Hematopoietic multipotent progenitor cell treated with erythropoietin and hydrocortisone succinate and interleukin-3 and kit ligand, for 8 days (in vitro differentiated cells): ENCODE measurements at places on chromosomes 5 and 9.
A peak's percentile ranks its signal among the peaks of the same experiment; 100 is the strongest.

DNA sequence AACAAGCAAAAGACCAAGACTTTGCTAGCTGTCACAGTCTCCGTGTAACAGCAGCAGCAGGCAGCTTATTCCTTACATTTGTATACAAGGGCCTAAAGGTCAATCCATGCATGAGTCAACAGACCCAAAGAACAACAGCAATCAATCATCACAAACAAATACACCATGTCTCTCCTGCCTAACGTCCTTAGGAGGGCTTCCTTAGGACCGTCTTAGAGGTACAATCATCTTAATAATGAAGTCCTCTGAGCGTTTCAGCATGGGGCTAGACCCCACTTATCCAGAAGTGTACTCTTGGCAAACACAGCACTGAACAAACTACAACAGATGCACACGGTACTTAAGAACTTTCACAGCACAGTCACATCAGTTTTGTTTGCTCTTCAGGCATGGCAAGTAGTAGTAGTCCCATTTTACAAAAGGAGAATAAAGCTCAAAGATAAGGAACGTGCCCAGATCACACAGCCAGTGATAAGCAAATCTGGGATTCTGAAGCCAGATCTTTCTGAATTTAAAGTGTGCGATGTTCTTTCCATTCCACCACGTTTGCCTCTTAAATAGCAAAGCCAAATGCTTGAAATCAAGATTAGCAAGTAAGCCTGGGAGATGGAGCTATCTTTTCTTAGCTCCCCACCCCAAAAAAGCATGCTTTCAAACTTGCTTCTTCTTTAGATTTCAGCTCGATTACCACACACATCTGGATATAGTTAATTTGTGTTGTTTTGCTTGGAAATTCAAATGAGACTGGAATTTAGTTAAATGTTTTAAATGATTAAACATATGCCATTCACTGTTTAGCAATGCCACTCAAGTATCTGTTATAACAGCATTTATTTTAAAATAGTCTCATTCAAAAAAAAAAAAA, 24.2 kb downstream of the PSMB7 start:
- DNase-seq = no peak

- no peak for DNase-seq
Observed at GRCh38 chr5:52864371-52864770, 76.7 kb downstream of the ITGA1 start.

GRCh38 chr9:27210588-27210987, 86.4 kb downstream of the EQTN start:
- peak; percentile 34 for DNase-seq

DNA sequence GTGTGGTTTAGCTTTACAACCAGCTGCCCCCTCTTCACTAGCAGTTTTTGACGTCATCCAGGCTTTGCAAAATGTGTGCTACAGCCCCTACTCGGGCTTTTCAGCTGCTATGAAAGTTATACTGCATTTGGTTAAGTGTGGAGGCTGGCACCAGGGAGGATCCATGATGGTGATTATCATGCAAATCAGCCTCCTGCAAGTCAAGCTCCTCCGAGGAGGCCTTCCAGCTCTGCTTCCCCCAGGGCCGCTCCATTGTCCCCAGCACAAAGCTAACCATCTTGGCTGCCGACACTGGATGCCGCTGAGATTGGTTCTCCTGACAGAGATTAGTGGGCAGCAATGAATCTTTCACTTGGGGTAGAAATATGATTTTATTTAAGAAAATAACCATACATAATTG, 159.6 kb downstream of the NR2F1-AS1 start:
- no peak for DNase-seq

DNA sequence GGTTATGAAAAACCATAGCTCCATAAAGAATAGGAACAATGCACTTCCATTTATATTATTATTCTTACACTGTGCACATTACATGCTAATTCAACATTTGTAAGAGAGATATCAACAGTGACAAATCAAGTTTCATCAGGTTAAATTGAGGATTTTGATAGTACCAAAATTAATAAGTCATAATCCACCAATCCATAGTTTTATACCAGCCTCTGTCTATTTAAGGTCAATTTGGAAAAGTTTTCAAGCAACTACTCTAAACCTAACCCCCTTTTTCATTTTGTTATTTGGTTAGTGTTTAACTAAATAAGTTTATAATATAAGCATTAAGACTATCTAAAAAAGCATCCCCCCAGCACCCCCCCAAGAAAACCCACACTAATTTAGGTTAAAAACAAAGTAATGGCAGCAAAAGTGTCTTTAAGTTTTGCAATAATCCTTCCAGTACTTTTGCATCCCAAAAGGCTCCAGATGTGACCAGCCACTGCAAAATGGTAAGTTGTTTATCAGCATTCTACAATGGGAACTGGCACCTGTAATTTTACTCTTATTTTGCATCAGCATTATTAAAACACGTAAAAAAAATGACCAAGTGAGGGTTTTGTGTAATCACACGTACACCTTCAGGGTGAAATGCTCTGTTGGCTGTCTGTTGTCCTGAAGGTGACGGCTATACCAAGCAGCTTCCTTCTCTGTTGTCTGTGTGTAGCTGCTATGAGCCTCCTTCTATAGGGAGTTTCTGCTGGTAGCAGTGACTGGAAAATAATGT, 36.8 kb upstream of the SSBP2 start:
- peak; percentile 69 for DNase-seq

GRCh38 chr5:151931260-151931659, 6.6 kb upstream of the GLRA1 start:
- no peak for DNase-seq

- peak; percentile 23 for DNase-seq
Observed at GRCh38 chr5:75051217-75051751, 1.1 kb downstream of the GCNT4 start.

DNA sequence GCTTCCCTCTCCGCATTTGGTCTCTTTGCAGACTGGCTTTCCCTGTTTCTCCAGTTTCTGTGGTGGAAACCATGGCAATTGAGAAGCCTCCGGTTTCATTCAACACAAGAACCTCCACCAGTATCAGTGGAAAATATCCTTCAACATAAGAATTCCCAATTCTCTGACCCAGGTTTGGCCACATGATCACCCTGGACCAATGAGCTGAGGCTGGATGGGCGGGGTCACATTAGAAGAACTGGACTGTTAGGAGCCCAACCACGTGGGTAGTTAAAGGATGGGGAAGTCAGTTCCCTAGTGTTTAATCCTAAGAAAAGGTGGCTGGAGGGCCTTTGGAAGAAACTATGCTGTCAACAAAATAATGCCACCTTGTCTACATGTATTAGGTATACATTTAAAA, 336.3 kb downstream of the DMRT2 start:
- DNase-seq = no peak

GRCh38 chr5:16119790-16120189, 59.8 kb downstream of the MARCHF11 start:
- DNase-seq = no peak

DNA sequence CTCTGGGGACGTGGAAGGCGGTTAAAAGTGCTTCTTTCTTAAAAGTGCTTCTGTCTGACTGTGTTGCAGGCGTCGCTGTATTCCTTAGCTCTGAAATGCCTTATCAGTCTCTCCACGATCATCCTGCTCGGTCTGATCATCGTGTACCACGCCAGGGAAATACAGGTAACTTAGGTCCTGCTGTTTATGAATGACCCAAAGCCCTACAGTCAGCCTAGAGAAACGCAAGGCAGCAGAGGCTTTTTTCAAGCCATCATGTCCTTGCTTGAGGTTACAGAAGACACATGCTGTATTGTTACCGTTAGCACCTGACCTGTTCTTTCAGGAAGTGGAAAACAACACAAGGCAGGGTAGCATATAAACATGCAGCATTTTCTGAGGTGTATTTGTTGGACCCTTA, 2.0 kb downstream of the KCNN2 start:
- no peak for DNase-seq

DNA sequence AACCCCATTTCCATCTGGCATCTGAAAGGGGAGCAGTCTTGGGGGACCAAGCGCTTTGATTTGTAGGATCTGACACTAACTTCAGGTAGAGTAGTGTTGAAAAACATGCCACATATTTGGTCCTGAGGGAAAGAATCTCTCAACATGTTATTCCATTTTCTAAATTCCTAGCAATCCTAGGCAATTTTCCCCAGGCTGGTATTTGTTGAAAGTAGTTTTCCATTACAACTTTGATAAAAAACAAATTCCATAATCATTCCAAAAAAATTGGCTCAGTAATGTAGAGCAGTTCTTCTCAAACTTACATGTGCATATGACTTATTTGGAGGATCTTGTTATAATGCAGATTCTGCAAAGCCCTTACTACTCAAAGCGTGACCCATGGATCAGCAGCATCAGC, 477.9 kb downstream of the ACTL7B start:
- DNase-seq = no peak

- no peak for DNase-seq
Observed at GRCh38 chr9:9746826-9747225, 866.0 kb downstream of the PTPRD start.

DNA sequence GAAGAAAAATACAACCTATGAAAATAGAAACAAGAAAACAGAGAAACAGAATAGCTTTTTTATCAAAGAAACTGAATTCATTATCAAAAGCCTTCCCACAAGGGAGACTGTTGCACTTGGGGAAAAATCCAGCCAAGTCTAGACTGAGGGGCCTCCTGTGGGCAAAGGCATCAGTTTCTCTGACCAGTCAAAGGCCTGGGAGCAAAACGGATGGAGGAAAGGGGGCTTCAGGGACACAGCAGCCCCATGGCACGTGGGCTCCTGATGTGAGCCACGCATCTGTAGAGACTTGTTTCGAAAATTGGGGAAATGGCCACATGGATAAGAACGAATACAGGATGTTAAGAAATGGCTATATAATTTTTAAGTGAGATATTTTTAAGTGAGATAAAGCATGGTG, 21.1 kb downstream of the ZDHHC11B start:
- DNase-seq = no peak

DNA sequence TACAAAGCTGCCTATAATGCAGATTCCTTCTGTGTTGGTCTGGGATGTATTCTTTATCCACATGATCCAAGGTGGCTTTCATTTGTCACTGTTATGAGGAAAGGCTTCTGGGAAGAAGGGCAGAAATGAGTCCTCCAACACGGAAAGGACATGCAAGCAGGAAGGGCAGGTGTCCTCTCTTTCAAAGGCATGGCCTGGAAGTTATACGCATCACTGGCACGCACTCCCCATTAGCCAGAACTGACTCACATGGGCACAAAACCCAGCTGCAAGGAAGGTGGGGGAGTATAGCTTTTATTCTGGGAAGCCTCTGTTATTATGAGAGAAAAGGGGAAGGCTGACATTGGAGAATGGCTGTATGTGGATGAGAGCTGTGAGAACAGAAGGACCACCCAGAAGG, 141.3 kb upstream of the ZNF618 start:
- no peak for DNase-seq

- DNase-seq = no peak
Observed at GRCh38 chr5:95936812-95937397, 24.7 kb downstream of the ELL2 start.

DNA sequence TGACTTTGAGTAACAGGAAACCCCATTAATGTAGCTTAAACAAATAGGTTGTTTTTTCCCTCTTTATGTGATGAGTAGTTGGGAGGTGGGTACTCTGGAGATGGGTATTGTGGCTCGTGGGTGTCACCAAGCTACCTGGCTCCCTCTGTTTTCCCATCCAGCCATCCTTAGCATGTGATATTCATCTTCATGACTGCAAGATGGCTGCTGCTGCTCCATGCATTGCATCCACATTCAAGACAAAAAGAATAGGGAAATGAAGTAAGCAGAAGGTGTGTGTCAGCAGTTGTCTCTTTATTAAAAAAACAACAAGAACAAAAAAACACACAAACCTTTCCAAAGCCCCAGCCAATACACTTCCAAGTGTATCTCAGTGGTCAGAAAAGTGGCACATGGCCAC, 6.5 kb upstream of the ARHGAP26 start:
- no peak for DNase-seq

GRCh38 chr9:125295657-125296056, 34.0 kb downstream of the GAPVD1 start:
- peak; percentile 66 for DNase-seq

- no peak for DNase-seq
Observed at GRCh38 chr9:76619197-76619596, 145.0 kb upstream of the PCA3 start.

- no peak for DNase-seq
Observed at GRCh38 chr5:84292788-84293653, 91.7 kb downstream of the EDIL3 start.

GRCh38 chr9:126296687-126297086, 29.9 kb upstream of the MVB12B start:
- DNase-seq = no peak

GRCh38 chr9:109468927-109469326, 29.2 kb downstream of the PTPN3 start:
- no peak for DNase-seq

- no peak for DNase-seq
Observed at GRCh38 chr9:17137566-17137965, 2.7 kb downstream of the CNTLN start.

- no peak for DNase-seq
Observed at GRCh38 chr9:5800969-5801738, 31.8 kb downstream of the ERMP1 start.

DNA sequence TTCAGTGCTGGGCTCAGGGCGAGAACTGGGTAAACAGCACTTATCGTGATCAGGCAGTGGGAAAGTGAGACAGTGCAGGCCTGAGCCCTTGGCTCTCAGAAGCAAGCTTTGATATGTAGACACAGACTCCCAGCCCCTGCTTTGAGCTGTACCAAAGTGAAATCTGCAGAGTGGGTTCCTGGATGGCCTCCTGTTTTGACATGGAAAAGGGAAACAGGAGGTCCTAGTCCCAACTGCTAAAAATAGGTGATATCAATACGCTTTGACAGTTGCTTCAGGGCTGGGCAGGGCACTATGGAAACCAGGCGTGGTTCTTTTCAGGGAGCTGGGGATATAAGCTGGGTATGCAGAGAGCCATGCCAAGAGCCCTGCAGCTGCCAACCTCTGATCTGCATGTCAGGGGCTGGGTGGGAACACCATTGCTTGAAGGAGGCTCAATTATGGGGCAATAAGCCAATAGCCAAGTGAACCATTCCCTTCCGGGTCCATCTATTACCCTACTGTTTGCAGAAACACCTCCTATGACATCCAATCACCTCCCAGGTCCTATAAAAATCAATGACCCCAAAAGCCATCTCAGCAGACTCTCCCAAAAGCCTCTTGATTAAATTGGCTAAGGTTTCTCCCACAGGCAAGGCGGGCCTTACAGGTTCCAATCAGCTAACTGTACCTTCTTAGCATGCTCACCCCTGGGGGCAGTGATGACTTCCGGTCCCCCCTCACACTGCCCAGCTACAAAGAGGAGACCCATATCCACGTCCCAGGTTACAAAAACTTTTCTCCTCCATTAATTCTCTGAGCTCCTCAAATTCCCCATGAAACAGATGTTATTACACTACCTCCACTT, 45.8 kb downstream of the EPB41L4B start:
- peak; percentile 12 for DNase-seq

- no peak for DNase-seq
Observed at GRCh38 chr9:133888048-133888808, 103.9 kb downstream of the VAV2 start.

GRCh38 chr9:127979333-127980059, 1.3 kb downstream of the EEIG1 start:
- DNase-seq = no peak
